ENCODE measurements at places on chromosomes 6 and 20.
A peak's percentile ranks its signal among the peaks of the same experiment; 100 is the strongest.

DNA sequence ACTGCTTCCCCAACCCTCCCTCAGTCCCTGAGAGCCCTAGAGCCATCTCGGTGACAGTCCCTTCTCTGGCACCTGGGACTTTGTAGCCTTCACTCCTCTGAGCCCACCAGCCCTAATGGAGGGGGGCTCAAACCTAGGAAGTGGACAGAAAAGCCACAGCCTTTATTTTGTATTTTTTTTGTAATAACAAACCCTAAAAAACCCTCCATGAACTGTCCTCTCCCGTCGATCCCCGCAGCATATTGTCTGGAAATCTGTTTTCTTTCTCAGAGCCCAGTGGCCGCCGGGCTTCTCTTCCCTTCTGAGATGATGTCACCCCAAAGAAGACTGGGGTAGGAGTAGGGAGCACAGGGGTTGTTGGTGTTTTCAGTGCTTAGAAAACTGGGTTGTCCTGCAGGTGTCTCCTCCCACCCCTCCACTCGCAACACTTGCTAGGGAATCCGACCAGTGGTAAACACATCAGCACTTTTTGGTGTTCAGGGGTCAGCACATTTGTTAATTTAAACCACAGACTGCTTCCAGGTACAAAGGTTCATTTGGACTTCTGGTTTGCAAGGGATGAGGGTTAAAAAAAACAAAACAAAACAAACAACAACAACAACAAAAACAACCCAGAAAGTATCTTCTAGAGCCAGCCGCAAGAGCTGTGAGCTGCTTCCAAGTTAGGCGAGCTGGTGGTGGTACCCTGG lies 9.9 kb downstream of the PAX1 start:
- peaks cover 54% of the 10 kb centered on the region for H3K27me3 ChIP-seq
- peak overlapping the region; percentile 8 for H3K4me3 ChIP-seq
- peaks cover 5% of the 10 kb centered on the region for H3K4me1 ChIP-seq
- no peaks in the 10 kb centered on the region for H3K36me3 ChIP-seq
- DNase-seq, result no peak

GRCh38 chr20:13928901-13929300 lies 61.5 kb downstream of the SEL1L2 start:
- H3K36me3 ChIP-seq, result no peaks in the 10 kb centered on the region
- no peak overlapping the region for H3K4me3 ChIP-seq
- H3K27me3 ChIP-seq, result no peaks in the 10 kb centered on the region

DNA sequence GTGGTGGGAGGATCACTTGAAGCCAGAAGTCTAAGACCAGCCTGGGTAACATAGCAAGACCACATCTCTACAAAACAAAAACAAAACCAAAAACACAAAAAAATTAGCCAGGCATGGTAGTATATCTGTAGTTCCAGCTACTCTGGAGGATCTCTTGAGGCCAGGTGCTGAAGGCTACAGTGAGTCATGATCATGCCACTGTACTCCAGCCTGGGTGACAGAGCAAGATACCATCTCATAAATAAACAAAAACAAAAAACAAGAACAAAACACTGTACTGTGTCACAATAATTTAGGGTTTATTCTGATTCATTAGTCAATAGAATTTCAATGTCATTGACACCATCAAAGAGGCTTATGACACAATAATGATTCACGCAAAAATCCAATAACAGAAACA lies 1121.7 kb upstream of the MAP3K7 start:
- DNase-seq, result no peak
- no peak overlapping the region for H3K4me3 ChIP-seq
- H3K27ac ChIP-seq, result no peak overlapping the region
- no peaks in the 10 kb centered on the region for H3K4me1 ChIP-seq

GRCh38 chr6:63672582-63673129 lies 37.1 kb downstream of the PHF3 start:
- DNase-seq, result no peak
- no peaks in the 10 kb centered on the region for H3K27me3 ChIP-seq
- H3K27ac ChIP-seq, result no peak overlapping the region
- peaks cover 3% of the 10 kb centered on the region for H3K36me3 ChIP-seq
- H3K4me3 ChIP-seq, result no peak overlapping the region

Measured in stimulated activated naive B cell treated with anti-CD40 and anti-IgM and Interleukin-4, amounts not matched to agents 10 μg/mL and 1 μg/mL and 100 μg/mL, for 72 hours (primary cell).